ENCODE measurements at places on chromosomes 6 and 20.
A peak's percentile ranks its signal among the peaks of the same experiment; 100 is the strongest.

GRCh38 chr6:76593668-76594067 is 521.2 kb upstream of the IMPG1 start:
- no peaks in the 10 kb centered on the region for H3K4me1 ChIP-seq
- H3K27me3 ChIP-seq: no peaks in the 10 kb centered on the region
- H3K36me3 ChIP-seq: no peaks in the 10 kb centered on the region
- DNase-seq: no peak

- H3K27ac ChIP-seq: no peak overlapping the region
- no peak for DNase-seq
- no peaks in the 10 kb centered on the region for H3K27me3 ChIP-seq
- no peak overlapping the region for H3K4me3 ChIP-seq
Observed at GRCh38 chr20:54545676-54546358, 70.4 kb downstream of the DOK5 start.

DNA sequence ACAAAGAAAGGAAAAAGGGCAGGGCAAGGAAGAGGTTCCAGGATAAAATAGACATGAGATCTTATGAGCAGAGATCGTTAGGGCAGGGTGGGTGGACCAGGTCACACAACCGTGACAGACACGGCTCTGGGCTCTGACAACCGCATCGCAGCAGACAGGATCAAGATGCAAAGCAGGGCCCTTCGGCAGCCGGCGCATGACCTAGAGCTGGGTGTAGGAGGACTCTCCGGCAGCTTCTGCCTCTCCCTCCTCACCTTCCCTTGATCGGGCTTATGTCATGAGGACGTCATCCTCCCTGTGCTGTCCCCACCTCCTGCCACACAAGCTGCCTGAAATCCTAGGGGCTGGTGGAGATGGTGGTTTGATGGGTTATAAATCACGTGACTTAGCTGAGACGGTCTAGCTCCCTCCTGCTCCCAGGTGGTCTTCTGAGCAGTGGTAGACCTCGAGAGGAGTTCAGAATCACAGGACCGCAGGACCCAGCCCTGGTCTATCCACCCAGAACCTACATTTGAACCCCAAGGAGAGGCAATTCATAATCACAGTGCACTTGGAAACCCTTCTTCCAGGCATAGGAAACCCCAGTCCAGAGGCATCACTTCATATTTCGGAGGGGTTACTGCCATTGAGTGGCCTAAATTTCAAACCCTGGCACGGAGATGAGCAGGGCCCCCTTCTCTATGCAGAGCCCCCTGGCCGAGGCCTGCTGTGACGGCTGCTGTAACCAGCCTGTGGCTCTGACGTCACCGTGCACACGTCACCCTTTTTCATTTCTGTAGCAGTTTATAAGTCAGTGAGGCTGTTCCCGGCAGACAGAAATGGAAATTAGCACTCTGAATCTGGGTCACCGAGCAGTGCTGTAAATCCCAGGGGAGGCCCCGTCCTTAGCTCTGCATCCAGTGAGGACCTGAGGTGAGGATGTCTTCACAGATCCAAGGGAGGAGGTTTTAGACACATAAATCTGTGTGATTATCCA is 8.7 kb upstream of the CCR6 start:
- peaks cover 65% of the 10 kb centered on the region for H3K36me3 ChIP-seq
- H3K27ac ChIP-seq: peak overlapping the region; percentile 90
- H3K27me3 ChIP-seq: peaks cover 21% of the 10 kb centered on the region
- H3K4me3 ChIP-seq: peak overlapping the region; percentile 98
- DNase-seq: peak; percentile 73

- peaks cover 60% of the 10 kb centered on the region for H3K36me3 ChIP-seq
- peak overlapping the region; percentile 62 for H3K27ac ChIP-seq
- no peak overlapping the region for H3K4me3 ChIP-seq
- H3K4me1 ChIP-seq: peaks cover 6% of the 10 kb centered on the region
- H3K27me3 ChIP-seq: no peaks in the 10 kb centered on the region
Observed at GRCh38 chr20:50127587-50128519, 14.9 kb upstream of the UBE2V1 start.

DNA sequence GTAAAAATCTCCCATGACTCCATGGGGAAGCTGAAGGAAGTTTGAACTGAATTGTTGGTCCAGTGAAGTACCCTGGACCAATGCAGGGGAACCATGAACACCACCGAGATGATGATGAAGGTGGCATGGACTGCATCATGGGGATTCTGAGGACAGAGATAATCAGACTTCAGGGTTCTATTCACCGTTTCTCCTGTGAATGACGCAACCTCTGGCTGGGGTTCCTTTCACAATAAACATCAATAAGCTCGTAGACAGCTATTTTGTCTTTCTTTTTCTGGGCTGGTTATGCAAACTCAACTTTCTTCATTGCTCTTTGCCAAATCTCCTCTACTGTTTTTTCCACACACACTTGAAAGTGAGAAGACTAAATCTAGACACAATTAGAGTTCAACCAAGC is 87.9 kb upstream of the NKX2-2 start:
- H3K27ac ChIP-seq: no peak overlapping the region
- H3K27me3 ChIP-seq: peaks cover 7% of the 10 kb centered on the region
- DNase-seq: no peak
- no peaks in the 10 kb centered on the region for H3K36me3 ChIP-seq
- H3K4me1 ChIP-seq: no peaks in the 10 kb centered on the region

- H3K36me3 ChIP-seq: peaks cover 2% of the 10 kb centered on the region
- no peak overlapping the region for H3K27ac ChIP-seq
- no peak overlapping the region for H3K4me3 ChIP-seq
- H3K4me1 ChIP-seq: no peaks in the 10 kb centered on the region
- H3K27me3 ChIP-seq: peaks cover 27% of the 10 kb centered on the region
Observed at GRCh38 chr6:1080453-1081337, 231.2 kb upstream of the FOXQ1 start.

DNA sequence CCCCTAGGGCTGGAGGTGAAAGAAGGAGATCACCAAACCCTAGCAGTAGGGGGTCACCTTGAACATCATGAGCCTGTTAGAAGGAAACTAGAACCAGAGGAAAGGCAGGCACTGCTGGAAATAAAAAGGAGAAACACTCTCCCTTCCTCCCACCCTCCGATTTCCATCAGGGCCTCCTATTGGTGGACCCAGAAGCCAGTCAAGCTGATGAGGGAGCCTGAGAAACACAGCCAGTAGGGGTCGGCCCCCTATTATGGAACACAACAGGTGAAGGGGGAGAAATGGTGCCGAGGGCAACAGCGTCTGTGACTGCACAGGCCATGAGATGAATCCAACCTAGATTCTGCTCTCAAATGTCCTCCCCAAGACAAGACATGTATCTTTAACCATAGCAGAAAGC is 156.1 kb upstream of the LRFN2 start:
- DNase-seq: no peak
- H3K4me1 ChIP-seq: no peaks in the 10 kb centered on the region
- no peak overlapping the region for H3K4me3 ChIP-seq
- no peaks in the 10 kb centered on the region for H3K36me3 ChIP-seq
- H3K27me3 ChIP-seq: peaks cover 72% of the 10 kb centered on the region

- H3K4me1 ChIP-seq: no peaks in the 10 kb centered on the region
- no peak overlapping the region for H3K27ac ChIP-seq
- no peaks in the 10 kb centered on the region for H3K36me3 ChIP-seq
- DNase-seq: no peak
- peaks cover 80% of the 10 kb centered on the region for H3K27me3 ChIP-seq
- H3K4me3 ChIP-seq: no peak overlapping the region
Observed at GRCh38 chr20:46477225-46477624, 36.1 kb downstream of the ZNF334 start.

DNA sequence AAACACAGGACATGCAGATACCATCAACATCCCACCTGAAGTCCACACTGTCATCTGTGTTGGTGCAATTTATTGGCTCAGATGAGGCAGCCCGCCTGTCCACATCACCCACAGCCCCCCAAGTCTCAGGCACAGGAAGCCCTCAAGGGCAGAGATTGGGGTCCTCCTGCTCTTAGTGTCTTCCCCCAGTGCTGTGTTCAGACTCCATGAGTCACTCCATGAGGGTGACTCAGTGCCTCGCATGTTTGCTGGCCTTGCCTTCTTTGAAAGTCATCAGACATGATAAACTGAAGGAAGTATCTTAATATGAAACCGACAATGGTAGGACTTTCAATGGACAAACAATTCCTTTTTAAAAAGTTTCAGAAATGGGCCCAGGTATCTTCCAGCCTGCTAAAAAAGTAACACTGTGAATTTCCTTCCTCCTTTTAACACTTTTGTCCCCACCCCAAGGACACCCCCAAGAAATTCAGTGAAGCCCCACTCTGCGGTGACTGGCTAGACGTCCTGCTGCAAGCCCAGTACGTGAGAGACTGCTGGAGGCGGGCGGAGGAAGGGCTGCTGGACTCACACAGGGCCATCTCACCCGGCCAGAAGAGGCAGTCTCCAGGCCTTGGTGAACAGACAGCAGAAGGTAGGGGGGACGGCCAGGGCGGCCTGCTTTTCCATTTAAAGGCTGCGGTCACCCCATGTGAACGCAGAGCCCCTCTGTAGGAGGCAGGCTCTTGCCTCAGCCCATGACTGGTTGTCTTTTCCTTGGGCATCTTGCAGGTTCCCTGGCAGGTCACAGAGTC is 43.0 kb upstream of the KCNK16 start:
- DNase-seq: no peak
- no peaks in the 10 kb centered on the region for H3K36me3 ChIP-seq
- peaks cover 50% of the 10 kb centered on the region for H3K27me3 ChIP-seq
- no peak overlapping the region for H3K27ac ChIP-seq
- peaks cover 7% of the 10 kb centered on the region for H3K4me1 ChIP-seq
- H3K4me3 ChIP-seq: no peak overlapping the region

DNA sequence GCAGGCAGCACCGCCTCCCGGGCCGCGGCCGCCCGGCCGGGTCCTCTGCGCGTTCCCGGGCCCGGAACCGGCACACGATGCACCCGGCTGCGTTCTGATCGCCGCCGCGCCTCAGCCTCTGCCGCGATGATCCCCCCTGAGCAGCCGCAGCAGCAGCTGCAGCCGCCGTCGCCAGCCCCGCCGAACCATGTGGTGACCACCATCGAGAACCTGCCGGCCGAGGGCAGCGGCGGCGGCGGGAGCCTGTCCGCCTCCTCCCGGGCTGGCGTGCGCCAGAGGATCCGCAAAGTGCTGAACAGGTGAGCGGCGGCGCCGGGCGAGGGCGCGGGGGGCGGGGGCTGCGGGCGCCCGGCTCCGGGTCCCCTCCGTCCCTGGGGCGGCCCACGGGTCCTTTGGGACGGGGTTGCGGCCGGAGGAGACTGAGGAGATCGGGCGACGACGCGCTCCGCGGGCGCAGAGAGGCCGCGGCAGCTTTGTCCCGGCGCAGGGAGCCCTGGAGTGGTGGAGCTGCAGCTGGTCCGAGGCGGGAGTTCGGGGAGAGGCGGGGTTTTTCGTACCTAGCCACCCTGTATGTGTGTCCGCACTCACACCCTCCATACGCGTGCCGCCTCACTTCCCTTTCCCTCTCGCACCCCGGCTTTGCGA is 659 bp downstream of the SLC35F1 start:
- no peak for DNase-seq
- H3K4me1 ChIP-seq: no peaks in the 10 kb centered on the region
- peaks cover 48% of the 10 kb centered on the region for H3K27me3 ChIP-seq

DNA sequence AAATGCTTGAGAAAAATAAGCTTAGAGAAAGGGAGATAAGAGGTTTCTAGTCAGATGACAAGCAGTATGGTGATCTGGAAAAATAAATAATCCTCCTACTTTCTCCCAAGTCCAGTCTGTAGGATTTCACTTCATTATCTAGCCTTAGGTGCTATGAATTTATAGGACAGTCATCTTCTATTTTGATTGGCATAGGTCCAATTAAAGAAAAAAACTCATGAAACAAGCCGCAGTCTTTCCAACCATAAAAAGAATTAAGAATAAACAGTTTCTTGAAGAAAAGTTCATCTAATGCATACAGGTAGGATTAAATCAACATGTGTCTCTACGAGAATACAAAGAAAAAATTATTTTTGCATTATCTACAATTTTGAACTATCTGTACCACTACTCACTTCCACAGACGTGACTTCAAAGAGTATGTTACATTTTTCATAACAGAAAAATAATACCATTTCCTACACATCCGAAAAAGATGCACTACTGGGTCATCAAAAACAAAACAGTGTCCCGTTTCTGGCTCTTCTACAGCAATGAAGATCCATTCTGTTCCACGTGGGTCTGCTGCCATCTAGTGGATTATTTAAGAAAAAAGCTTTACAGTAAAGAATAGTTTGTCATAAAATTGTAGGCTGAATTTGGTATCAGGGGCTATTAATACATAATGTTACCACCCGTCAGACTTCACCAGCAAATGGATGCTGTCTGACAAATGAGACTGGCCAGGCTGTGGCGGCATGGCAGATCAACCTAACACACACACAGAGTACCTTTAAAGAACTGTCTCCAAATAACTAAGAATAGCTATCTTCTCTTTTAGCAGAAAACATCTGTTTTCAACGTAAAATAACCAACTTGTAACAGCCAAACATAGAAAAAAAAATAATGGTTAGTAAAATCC is 28.9 kb downstream of the STX7 start:
- no peaks in the 10 kb centered on the region for H3K27me3 ChIP-seq
- H3K4me1 ChIP-seq: peaks cover 22% of the 10 kb centered on the region
- H3K4me3 ChIP-seq: no peak overlapping the region
- no peak overlapping the region for H3K27ac ChIP-seq

DNA sequence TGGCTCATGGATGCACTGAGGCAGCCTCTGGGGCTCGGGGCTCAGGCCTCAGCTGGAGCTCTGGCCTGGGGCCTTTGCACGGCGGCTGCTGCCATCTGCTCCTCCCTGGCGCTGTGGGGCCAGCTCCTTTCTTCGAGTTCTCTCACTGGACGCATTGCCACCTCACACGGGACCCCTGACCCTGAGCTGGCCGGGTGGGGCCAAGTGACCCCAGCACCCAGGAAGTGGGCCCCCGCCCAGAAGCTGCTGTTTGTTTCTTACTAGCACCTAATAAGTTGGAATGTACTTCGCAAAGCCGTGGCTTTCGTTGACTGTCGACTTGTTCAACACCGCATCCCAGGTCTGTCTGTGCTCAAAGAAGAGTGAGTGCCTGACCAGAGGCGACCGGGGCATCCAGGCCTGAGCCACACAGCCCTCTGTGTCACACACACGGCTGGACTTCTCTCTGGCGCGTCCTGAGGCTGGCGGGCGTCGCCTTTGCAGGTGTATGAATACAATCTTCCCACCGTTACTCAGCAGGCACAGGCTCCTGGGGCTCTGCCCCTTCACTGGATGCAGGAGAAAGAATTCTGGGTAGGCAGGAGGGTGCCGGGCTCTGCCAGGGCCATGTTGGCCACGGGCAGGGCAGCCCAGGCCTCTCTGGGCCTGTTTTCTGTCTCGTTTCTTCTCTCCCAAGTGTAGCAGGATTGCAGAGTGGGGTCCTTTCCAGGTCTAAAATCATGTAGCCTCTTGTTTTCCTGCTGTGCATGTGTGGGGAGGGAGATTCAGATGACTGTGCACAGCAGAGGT is 112.9 kb downstream of the DLL1 start:
- peaks cover 12% of the 10 kb centered on the region for H3K27me3 ChIP-seq
- DNase-seq: no peak
- no peak overlapping the region for H3K27ac ChIP-seq
- H3K36me3 ChIP-seq: peaks cover 10% of the 10 kb centered on the region

DNA sequence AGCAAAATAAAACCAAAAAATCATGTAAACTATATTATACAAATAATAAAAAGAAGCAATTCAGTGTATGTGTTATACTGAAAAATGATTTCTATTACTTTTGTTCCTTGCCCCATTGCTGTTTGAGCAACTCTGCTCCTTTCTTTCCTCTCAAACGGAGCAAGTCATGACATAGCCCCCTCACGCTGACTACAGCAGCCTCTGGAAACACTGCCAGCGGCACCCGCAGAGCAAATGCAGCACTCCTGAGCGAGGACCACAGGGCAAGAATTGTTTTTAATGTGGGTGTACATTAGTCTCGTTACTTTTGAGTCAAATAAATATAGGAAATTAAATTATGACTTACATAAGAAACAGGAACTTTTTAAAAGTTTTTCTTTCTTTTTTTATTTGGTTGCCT is 350.1 kb upstream of the HSF2 start:
- no peaks in the 10 kb centered on the region for H3K36me3 ChIP-seq
- no peaks in the 10 kb centered on the region for H3K27me3 ChIP-seq
- H3K27ac ChIP-seq: no peak overlapping the region

Data from effector memory CD8-positive, alpha-beta T cell (primary cell).